ENCODE measurements at places on chromosomes 7 and 10.

GRCh38 chr10:66277481-66277880, 648.4 kb upstream of the LRRTM3 start:
- no peak for DNase-seq

GRCh38 chr7:145105561-145105960, 269.7 kb upstream of the TPK1 start:
- no peak for DNase-seq

- DNase-seq: no peak
Observed at GRCh38 chr7:44148961-44149536, 7.9 kb upstream of the MYL7 start.

DNA sequence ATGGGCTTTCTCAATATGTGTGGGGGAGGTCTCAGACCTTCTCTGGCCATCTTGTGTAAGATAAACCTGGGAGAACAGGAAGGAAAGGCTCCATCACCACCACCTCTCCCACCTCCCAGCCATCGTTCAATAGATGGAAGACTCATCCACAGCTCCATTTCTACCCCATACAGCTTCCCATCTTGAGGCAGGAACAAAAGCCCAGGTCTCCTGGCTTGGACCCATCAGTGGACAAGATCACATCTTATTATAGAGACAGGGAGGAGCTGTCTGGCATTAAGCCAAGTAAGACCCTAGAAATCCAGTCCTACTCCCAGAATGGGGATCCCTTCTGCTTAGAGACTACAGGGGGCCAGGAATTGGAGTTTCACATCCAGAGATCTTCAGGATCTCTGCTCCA, 150.3 kb downstream of the GFRA1 start:
- DNase-seq: no peak
